NCI-H526 (cell line): ENCODE measurements at places on chromosomes 1 and 21.

- no peak for DNase-seq
Measured at GRCh38 chr1:23563755-23564374, 4.6 kb upstream of the ID3 start.

DNA sequence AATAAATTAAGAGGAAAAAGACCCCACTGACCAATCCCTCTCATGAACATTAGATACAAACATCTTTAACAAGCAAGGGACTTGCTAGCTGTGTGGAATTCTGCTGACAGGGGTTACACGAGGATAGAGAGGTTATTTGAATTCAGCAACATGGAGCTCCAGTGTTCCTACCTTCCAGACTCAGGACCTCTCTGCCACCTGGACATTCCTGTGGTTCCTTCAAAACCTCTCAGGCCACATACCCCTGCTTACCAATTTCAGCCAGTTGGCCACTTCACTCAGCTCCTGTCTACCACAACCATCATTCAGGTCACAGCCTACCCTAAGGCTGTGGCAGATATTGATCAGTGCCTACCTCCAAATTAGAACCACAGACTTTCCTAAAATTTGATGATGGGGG is 147.5 kb downstream of the RRAGC start:
- DNase-seq = no peak

DNA sequence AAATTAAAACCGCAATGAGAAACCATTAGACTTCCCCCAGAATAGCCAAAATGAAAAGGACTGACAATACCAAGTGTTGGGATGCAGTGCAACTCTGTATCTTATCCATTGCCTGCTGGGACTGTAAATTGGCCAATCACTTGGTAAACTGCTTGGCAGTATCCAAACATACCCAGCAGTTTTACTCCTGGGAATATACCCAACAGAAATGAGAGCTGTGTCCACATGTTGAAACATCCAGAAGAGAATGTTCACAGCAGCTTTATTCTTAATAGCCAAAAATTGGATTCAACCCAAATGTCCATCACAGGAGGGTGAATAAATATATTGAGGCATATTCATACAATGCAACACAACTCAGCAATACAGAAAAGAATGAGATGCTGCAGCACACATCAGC is 13.7 kb upstream of the FAM20B start:
- DNase-seq = no peak

DNA sequence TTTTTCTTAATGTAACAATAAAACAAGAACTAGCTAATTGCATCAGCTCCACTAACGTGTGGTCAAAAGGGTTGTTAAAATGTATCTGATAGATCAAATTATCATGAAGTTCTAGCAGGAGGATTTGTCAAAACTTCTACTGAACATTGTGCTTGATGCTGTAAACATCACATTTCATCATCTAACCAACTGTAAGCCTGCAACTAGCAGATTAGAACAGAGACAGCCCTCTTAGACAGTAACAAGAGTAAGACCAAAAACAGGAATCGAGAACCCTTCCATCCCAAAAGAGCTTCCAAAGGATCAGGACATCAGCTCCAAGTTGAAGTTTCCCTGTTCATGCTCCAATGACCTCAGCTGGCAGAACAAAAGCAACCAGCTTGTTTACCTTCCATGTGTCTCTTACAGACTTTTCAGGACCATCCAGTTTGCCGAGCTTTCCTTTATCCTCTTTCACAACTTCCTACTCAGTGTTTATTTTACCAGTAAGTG is 44.6 kb downstream of the NIBAN1 start:
- DNase-seq = peak; percentile 72

GRCh38 chr1:25038699-25039098 is 108.6 kb upstream of the RUNX3 start:
- no peak for DNase-seq

- DNase-seq = peak; percentile 84
Measured at GRCh38 chr21:42621819-42622177, 31.6 kb upstream of the PDE9A start.

DNA sequence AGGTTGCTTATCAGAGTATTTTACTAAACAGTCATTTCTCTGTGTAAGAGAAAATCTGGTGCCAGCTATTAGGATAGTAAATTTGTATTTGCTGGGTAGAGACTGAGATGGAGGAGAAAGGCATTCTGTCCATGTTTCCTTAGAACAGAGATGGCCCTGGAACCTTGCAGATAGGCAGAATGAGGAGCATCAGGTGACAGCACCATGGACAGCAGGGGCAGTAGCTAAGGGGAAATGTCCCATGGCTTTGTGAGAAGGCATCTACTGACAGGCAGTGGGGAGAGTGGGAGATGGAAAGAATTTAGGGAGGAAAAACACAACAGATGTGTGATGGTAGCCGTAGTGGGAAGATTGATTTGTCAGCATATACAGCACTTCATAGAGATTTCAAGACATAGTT is 105.0 kb downstream of the PRRX1 start:
- no peak for DNase-seq

GRCh38 chr21:44441581-44442265 is 13.6 kb upstream of the LRRC3 start:
- no peak for DNase-seq

GRCh38 chr1:1116701-1117468 is 996 bp upstream of the C1orf159 start:
- peak; percentile 44 for DNase-seq

DNA sequence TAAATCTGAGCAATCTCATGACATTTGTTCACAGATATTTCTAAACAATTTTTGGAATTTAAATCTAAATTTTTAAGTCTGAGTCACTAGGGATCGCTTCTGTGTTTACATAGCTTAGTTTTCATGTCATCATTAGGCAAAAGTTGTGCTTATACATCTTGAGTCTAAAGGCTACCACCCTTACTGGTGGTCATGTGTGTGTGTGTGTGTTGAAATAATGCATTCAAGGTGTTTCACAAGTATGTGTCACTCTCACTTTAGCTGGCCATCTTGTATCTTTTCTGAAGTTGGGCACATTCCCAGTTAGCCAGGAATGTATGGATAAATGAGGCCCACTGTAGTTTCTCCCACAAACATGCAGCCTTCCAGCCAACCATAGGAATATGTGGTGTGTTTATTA is 1162.5 kb upstream of the PRMT6 start:
- DNase-seq = no peak

GRCh38 chr1:233490488-233490887 is 123.4 kb upstream of the KCNK1 start:
- DNase-seq = no peak

- DNase-seq = no peak
Measured at GRCh38 chr1:172146141-172146850, 274.2 kb upstream of the C1orf105 start.

GRCh38 chr1:30415171-30415940 is 308.0 kb downstream of the MATN1 start:
- no peak for DNase-seq

- no peak for DNase-seq
Measured at GRCh38 chr1:170720661-170721060, 56.7 kb downstream of the PRRX1 start.

GRCh38 chr1:119139857-119140176 is 636 bp downstream of the WARS2 start:
- DNase-seq = peak; percentile 86

DNA sequence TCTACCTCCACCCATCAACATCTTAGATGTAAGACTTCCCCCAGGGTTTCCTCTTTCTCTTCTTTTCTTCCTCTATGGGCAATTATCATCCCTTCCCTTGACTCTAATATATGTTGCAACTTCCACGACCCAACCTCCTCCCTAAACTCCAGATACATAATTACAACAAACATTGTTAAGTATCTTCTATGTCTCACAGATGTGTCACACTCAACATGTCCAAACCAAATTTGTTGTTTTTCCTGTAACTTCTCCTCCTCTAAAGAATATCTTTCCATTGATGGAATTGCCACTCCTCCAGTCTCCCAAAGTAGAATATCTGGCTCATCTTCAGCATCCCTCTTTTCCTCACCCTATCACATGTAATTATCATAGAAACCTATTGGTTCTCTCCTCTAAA is 314.2 kb downstream of the RWDD3 start:
- DNase-seq = no peak

GRCh38 chr1:34500451-34500850 is 254.4 kb upstream of the GJB5 start:
- DNase-seq = no peak

- DNase-seq = no peak
Measured at GRCh38 chr1:40534589-40534988, 3.2 kb downstream of the ZNF684 start.

GRCh38 chr1:153494976-153495535 is 34.6 kb upstream of the S100A7 start:
- DNase-seq = peak; percentile 79

DNA sequence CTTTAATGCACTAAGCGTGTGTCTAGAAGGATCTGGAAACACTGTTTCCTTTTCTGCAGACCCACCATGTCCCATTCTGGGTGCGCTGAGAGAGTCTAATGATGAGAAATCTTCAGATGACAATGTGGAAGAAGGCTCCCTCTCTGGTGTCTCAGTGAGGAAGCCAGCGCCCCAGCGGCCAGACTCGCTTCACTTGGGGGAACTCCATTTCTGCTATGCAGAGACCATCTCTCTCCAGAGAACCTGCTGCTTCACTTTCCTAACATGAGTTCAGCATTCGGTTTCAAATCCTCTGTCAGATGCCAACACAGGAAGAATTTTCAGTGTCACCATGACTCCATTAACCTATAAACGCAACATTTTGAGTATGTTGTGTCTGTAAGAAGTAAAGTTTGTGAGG is 121.8 kb downstream of the SYF2 start:
- DNase-seq = no peak

DNA sequence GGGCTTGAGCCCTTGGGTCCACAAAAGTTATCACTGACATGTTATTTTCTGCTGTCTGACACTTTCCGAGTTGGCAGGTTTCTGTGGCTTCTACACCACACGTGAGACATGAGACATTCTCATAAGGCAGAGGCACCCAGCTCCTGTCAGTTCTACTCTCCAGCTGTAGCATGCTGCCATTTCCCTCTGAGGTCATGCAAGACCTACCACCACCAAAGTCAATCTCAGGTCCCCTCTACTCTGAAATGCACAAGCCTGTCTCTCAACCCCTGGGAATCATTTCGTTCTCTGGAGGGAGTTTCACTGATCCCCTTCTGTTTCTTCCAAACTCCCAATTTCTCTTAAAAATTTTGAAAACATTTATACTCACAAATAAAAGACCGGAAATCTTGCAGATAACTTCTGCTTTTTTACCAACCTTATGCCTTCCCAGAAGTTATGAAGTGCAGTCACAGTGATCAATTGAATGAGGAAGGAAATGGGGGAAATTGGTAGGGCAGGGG is 39.5 kb upstream of the CR2 start:
- no peak for DNase-seq

DNA sequence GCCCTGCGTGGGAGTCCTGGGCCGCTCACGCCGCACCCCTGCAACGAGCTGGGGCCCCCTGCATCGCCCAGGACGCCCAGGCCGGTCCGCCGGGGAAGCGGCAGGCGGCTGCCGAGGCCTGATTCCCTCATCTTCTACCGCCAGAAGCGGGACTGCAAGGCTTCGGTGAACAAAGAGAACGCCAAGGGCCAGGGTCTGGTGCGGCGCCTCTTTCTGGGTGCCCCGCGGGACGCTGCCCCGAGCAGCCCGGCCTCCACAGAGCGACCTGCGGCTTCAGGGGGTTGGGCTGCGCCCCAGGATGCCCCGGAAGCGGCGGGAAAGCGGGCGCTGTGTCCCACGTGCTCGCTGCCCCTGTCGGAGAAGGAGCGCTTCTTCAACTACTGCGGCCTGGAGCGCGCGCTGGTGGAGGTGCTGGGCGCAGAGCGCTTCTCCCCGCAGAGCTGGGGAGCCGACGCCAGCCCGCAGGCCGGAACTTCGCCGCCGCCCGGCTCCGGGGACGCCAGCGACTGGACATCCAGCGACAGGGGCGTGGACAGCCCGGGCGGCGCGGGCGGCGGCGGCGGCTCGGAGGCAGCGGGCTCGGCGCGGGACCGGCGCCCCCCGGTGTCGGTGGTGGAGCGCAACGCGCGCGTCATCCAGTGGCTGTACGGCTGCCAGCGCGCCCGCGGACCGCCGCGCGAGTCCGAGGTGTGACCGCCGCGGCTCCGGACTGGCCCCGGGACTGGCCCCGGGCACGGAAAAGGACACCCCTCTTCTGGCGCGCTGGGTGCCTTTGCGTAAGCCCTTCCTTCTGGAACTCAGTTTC is 2.7 kb downstream of the FAM110D start:
- peak; percentile 11 for DNase-seq

DNA sequence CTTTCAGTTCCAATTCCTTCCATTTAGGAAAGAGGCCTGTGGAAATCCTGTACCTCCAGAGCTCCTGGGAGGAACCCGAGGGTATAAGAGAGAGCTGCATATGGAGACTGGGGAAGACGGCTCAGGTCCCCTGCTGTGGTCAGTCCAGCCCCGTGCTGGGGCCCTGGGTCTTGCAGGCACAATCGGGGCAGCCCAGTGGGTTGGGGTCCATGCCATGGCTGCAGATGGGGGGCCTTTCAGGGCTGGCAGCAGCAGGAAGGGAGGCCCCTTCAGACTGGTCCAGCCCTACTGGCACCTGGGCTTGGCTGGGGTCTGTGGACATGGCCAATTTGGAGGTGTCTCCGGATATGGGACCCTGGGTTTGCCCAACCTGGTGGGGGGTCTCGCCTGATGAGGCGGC is 18.2 kb downstream of the HTR6 start:
- no peak for DNase-seq

GRCh38 chr1:235950318-235950717 is 83.6 kb upstream of the LYST start:
- DNase-seq = no peak

DNA sequence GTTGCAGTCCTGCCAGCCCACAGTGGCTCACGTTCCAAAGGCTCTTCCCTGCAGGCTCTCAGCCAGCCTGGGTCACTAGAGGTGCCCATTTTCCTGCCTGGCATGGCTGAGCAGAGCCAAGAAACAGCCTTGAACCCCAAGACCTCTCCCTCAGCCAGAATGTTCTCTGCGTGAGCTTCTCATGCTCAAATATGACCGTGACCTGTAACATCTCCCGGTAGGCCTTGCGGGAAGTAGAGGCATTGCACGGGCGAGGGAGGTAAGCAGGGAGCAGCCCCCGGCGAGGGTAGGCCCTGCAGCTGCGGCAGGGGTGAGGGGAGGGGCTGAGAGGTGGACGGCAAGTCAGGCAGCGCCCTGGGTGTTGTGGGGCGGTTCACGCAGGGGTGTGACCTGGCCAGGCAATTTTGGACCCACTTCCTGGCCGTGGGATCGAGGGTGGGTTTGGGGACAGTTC is 20.0 kb downstream of the RRP1 start:
- no peak for DNase-seq

GRCh38 chr1:238779716-238780115 is 606.7 kb upstream of the CHRM3 start:
- DNase-seq = no peak

GRCh38 chr1:172345077-172345476 is 75.4 kb upstream of the C1orf105 start:
- no peak for DNase-seq

- no peak for DNase-seq
Measured at GRCh38 chr1:33170351-33171274, 11.2 kb downstream of the TRIM62 start.
